NCI-H460 (cell line): ENCODE measurements at places on chromosomes 2 and 18.

DNA sequence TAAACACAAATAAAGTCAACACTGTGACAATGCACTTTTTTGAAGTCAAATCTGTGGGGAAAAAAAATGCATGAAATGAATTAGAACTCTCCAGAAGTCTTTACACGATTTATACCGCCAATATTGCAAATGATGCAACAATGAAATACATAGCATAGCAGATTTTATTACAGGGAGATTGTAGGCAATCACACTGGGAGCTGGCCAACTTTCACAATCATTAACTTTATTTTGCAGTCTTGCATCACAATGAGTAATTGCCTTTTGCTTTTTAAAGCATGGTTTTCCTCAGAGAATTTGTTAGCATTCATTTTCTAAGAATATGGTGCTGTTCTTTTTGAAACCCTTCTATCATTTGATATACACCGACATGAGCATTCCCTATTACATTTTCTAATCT lies 366.4 kb upstream of the FSIP2 start:
- DNase-seq: no peak

GRCh38 chr2:74764429-74765272 lies 69.3 kb upstream of the HK2 start:
- no peak for DNase-seq

- DNase-seq: no peak
Measured at GRCh38 chr2:222203041-222203440, 95.8 kb downstream of the PAX3 start.

GRCh38 chr18:56436651-56437050 lies 201.7 kb downstream of the TXNL1 start:
- DNase-seq: no peak

DNA sequence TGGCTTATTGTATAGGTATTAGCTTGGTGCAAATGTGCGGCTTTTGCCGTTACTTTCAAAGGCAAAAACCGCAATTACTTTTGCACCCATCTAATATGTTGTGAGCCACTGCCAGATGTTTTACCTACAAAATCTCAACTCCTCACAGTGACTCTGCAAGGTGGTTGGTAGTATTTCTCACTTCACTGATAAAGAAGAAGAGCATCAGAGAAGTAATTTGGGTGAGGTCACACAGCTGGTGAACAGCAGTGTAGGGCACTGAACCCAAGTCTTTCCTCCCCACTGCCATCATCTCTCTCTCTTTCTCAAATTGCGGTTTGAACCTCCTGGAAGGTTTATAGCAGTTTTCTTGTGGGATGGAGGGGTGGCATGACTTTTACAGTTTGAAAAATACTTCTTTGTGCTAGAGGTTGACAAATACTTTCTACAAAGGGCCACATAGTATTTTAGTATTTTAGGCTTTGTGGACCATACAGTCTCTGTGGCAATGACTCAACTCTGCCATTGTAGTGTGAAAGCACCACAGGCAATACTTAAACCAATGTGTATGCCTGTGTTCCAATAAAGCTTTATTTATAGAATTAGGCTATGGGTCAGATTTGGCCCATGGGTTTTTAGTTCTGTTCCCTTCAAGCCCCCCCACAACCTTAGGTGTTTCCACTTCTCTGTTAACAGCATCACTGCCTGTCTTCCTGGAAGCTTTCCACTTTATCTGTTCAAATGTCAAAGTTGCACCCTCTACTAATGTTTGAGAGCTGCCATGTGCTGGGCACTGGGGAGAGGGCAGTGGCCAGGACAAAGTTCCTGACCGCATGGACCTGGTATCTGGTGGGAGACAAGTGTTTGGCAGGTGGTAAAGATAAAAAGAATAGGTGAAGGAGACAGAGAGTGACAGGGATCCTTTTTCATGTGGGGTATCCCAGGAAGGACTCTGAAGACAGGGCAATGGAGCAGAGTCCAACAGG lies 30.1 kb downstream of the FHOD3 start:
- DNase-seq: no peak
